ENCODE measurements at places on chromosomes 5 and 9.

DNA sequence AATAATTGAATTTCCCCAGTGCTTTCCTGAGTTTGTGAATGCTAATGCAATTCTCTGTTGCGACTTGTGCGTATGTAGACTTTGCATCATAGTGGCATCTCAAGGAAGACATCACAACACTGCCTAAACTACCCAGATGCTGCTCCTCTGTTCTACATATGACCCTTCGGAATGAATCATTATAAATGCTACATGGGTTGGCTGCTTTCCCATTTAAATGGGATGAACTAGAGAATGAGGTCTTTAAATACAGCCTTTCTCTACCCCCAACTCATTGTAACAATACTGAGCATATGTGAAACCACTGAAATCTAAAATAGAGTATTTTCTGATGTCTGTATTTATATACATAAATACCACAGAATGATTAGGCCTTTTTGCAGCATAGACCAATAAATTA is 136.6 kb upstream of the ICE1 start:
- no peak for DNase-seq

DNA sequence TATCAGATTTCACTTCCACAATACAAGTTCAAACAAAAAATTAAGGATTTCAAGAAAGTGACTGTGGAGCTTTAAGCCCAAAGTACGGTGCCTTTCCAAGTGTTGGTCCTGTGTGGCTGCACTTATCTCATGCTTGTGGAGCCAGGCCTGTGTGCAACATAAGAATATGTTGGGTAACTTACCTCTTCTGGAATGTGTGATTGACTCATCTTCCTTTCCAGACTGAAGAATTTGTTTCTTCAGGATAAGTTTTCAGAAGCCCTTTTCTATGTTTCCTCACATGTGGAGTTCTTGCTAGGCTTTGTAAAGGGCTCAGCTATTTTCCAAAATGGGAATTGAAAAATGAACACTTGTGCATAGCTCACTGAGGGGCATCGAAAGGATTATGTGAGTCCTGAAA is 485.1 kb upstream of the PAPPA start:
- DNase-seq, result peak; percentile 80

GRCh38 chr9:89278551-89278950 is 32.4 kb upstream of the CKS2 start:
- no peak for DNase-seq

DNA sequence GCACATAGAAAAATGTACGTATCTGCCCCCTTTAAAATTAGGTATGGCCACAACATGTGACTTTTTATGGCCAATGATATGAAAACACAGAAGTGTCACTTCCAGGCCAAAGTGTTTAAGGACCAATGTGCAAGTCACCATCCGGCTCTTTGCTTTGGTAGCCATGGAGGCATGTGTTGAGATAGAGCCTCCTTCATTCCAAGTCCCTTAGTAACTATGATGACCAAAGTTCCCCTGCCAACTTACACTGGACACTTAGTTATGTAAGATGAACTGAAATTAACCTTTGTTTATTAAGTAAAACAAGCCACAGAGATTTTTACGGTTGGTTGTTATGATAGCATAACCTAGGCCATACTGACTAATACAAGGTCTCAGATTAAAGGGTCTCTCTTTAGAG is 51.0 kb downstream of the FBN2 start:
- no peak for DNase-seq

GRCh38 chr9:133250741-133251170 is 24.2 kb downstream of the ABO start:
- DNase-seq, result no peak

GRCh38 chr5:21806943-21807342 is 1046.2 kb downstream of the CDH12 start:
- DNase-seq, result peak; percentile 80

DNA sequence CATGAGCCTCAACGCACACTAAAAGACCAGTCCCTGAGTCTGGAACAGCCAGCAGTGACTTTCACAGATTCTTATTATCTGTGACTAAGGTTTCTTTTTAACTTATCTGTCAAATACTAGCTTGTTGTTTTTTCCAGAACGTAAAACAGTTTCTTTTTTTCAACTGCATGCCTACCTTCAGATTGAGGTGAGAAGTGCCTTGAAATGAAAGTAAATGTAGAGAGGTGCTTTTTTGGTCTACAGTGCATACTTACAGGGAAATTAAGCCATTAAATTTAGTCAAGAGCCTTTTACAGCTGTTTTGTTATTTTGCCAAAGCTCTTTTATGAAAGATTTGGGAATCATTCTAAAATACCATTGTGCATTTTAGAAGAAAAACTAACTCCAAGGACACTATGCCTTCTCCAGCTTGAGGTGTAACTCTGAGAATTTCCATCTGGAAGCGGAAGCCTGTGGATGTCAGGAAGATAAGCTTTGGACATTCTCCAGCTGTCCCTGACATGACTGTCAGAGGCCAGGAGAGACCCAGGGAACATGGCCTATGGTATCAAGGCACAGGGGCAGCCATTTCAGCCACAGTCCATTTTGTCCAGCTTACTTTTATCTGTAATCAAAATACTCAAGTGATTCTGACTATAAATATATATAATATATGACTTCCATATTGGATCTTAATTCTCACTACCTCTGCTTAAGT is 230.3 kb downstream of the GLIS3 start:
- DNase-seq, result no peak

GRCh38 chr5:1731091-1731639 is 68.5 kb downstream of the MRPL36 start:
- no peak for DNase-seq

DNA sequence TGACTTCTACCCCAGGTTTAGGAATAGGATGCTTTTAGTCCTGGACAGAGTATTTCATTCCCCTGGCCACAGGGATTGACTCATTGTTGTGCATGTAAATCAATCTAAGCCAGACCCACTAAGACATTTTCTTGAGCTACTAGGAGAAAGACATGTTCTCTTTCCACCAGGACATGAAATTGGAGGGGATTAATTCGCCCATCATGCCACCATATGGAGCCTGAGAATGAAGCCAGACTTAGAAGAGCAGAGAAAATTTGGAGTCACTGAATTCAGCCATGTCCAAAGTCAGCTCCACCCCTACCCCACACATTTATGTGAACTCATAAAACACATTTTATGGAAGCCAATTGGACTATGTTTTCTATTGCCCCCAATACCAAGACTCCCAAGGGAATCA is 322.5 kb downstream of the NFIB start:
- DNase-seq, result no peak

DNA sequence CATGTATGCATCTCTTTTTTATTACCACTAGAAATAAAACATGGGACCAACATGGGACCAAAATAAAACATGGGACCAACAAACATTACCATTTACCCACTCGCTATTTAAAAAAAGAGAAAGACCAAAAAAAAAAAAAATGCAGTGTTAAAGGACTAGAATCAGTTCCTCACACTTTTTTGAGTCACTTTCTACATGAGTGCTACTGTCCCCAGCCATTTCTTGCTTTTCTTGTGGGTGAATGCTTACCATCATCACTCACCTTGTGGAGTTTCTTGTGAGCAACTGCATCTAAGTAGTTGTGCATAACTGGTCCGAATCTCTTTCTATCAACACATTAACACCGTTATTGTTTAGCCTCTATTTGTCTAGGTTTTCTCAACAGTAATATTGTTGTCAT is 493.6 kb upstream of the RIOK2 start:
- DNase-seq, result no peak

- no peak for DNase-seq
Measured at GRCh38 chr5:6486074-6486473, 37.4 kb downstream of the UBE2QL1 start.

- peak; percentile 34 for DNase-seq
Measured at GRCh38 chr5:10420932-10421331, 20.7 kb upstream of the ROPN1L start.

DNA sequence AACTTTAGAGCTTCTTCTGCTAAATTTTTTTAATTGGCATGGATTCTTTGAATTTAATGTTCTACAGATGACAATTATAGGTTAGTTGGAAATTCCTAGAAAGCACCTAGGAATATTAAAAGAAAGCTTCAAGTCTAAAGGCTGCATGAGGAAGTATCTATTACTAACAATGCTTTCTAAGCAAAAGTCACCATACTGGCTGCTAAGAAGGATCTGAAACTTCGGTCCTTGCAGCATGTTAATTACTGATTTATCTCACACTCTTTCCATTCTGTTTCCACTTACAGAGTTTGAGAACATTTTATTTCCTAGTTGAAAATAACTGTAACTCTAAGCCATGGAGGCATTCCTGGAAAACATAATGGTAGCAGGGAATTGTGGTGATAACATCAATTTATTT is 8.4 kb downstream of the SEMA6A start:
- no peak for DNase-seq

DNA sequence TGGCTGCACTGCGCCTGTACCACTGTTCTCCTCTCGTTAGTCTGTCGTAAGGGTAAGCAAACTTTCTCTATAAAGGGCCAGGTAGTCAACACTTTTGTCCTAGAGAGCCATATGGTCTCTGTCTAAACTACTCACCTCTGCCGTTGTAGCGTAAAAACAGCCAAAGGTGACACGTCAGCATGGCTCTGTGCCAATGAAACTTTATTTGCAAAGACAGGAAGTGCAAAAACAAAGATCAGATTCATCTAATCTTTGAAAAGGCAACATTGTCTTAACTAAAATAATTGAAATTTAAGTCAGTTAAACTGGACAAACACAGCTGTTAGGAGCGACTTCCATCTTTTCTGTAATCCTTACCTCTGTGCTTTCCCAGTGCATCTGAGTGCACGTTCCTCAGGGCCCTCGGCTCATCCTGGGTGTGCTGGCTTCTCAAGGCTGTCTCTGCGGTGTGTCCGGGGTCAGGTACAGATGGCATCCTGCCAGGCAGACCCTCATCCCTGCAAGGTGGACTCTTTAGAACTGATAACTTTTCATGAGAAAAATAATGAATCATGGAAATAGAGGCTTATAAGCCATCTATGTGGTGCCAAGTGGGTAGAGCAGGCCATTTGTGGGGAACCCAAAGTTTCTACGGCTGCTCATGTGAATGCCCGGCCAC is 35.2 kb upstream of the IRX4 start:
- no peak for DNase-seq

- DNase-seq, result no peak
Measured at GRCh38 chr9:135501261-135502167, 1.0 kb downstream of the MRPS2 start.

DNA sequence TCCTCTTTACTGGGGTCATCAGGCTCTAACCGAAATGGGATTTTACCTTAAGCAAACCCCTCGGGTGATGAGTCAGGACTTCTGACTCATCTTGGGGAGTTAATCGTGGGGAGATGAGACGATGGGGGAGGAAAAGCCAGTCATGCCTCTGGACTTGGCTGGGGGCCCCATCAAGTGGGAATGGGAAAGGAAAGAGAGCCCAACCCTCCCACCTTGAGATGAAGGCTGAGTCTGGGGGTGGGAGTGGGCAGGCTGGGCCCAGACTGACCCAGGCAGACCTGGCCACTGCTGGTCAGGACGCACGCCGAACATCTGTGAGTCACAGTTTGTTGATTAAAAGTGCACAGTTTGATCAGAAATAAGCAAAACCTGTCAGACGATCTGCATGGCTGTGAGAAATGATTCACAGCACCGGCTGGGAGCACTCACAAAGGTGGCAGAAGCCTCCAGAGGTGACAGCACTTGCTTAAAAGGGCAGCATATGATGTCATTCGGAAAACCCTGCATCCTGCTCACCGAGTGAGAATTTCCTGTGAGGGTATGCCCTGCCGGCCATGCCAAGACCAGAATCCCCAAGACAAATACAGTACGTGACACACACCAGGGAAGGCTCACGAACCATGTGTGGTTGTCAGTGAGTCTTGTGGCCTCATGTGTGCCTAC is 50.0 kb upstream of the SLC25A51 start:
- peak; percentile 97 for DNase-seq

GRCh38 chr9:125541840-125542243 is 165.2 kb downstream of the MAPKAP1 start:
- no peak for DNase-seq

DNA sequence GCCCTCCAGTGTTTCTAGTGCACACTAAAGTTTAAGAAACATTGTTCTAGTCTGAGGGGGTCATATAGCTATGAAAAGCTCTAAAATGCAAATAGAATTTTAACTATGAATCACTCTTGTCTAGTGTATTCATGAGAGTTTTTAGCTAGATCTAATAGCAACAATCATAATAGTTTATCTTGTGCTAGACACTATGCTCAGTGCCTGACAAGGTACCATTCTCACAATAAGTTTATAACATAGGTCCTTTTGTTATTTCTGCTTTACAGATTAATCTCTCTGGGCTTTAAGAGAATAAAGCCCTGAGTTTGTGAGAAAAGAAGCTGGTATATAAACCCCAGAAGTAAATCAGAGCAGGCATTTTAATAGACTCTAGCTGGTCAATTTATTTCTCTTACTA is 2120.7 kb downstream of the MAT2B start:
- no peak for DNase-seq

DNA sequence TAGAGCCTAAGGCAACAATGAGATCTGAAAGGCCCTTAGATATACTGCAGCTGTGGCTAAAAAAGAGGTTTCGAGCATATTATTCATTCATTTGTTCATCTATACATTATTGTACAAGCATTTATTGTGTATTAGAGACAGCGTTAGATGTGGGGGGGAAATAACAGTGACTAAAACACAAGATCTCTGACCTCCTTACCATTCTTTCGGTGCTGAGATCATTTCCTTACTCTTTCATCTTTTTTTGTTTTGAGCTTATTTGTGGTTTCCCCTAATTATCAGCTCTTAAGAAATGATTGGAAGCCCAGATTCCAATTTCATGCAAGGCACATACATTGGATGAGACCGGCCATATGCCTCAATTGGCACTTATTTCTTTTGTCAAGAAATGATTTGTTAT is 113.2 kb downstream of the SEC61B start:
- no peak for DNase-seq

GRCh38 chr5:29061381-29061780 is 2023.0 kb upstream of the CDH9 start:
- no peak for DNase-seq

- peak; percentile 56 for DNase-seq
Measured at GRCh38 chr9:35112257-35113020, 3.2 kb downstream of the ATOSB start.

- DNase-seq, result peak; percentile 8
Measured at GRCh38 chr5:136749016-136749415, 383.7 kb upstream of the TRPC7 start.

- no peak for DNase-seq
Measured at GRCh38 chr5:53323943-53324642, 156.3 kb upstream of the FST start.

GRCh38 chr5:171842777-171843328 is 57.2 kb downstream of the SMIM23 start:
- DNase-seq, result no peak

DNA sequence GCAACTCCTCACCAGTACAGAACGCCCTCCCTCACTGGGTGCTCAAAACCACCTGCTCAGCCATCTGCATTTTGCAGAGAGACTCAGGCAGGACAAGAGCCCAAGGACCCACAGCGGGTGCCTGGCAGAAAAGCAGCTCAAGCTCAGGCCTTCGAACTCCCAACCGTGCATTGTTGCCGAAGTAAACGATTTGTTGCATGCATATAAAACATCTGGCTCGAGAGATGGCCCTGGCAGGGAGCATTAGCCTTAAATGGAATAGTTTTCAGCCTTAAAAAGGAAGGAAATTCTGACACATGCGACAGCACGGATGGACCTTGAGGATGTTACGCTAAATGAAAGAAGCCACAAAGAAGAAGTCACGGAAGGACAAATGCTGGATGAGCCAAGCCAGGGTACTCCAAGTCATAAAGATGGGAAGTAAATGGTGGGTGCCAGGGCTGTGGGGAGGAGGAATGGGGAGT is 160.4 kb upstream of the PHYKPL start:
- no peak for DNase-seq
